ENCODE measurements at places on chromosomes 6 and 20.

- peak; percentile 65 for DNase-seq
These were observed 211.6 kb upstream of the ZNF184 start for GRCh38 chr6:27684264-27685211.

DNA sequence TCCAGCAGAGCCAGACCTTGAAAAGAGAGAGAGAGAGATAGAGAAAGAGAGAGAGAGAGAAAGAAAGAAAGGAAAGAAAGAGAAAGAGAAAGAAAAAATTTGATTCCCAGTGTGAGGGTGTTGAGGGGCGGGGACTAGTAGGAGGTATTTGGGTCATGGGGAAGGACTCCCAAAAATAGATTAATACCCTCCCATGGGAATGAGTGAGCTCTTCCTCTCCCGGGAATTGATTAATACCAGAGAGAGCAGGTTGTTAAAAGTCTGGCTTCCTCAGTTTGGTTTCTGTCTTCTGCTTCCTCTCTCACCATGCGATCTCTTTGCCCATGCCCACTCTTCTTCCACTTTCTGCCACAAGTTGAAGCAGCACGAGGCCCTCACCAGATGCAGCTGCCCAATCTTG is 28.8 kb upstream of the CFAP206 start:
- DNase-seq, result no peak

- no peak for DNase-seq
These were observed 14.3 kb downstream of the TTBK1 start for GRCh38 chr6:43257367-43258145.

- DNase-seq, result no peak
These were observed 56.6 kb downstream of the E2F3 start for GRCh38 chr6:20458027-20458894.

DNA sequence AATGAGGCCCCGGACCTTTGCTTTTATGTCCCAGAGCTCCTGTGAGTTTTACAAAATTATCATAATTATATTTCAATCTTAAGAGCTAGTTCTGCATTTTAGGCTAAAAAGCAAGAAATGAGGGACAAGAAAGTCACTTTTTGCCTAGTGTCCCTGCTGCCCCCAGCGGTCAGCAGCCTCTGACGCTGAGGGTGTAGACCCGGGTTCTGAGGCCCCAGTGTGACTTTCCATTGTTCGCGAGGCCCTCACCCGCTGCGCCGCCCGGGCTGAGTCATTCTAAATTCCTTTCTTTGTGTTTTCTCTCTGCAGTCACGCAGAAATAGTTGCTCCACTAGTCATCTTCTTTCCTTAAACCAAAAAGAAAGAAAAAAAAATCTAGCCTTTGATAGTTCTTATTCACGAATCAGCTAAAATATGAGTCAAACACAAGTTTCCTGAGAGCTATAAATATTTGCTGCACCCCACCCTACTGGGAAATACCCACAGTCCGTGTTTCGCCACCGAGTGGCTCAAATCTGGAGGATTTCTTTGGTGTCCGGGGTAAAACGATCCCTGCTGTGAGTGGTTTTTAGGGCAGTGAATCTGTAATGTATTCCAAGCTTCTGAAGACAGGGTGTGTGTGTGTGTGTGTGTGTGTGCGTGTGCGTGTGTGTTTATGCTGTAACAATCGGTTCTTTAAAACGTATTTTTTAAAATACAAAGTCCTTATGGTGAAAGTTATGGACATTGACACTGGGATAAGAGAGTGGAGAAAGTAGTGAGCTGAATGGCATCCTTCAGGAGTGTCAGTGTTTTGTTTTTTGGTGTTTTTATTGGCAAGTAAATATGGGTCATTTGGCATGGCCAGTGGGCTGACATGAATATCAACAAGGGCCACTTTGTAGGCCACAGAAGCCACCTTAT is 59.7 kb upstream of the EEF1A1 start:
- peak; percentile 99 for DNase-seq
